Stimulated activated CD4-positive, alpha-beta T cell treated with anti-CD3 and anti-CD28 coated beads, Interleukin-12 subunit alpha, Interleukin-12 subunit beta, amount 100 ng/mL, for 4 hours (primary cell): ENCODE measurements at places on chromosomes 1 and 21.

DNA sequence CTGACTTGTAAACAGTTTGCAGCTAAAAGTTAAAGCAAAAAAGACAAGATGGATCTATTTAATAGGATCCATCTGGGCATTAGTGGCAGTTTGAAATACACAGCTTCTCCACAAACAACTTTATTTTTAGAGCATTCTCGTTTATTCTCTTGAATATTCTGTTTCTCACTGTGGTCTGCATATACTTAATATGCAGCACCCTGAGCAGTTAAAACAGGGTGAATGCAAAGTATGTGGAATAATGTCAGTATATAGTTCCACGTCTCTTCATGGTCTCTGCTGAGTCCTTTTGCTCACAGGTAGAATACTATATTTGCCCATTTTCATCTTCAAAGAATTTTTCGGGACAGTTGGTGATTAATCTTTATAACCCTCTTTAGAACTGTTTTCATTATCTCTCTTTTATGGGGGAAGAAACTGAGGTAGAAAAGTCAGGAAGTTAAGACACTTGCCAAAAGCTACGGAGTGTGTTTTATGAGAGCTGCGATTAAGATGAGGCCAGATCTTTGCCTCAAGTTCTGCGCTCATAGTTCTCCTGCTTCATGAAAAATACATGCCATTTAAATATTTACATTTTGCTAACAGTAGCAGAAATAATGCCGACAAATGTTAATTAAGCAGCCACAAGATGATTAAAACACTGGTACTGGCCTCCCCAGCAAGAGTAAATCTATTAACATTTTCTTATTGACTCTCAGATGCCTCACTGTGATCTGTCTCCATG, 115.6 kb downstream of the PTBP2 start:
- DNase-seq, result no peak

DNA sequence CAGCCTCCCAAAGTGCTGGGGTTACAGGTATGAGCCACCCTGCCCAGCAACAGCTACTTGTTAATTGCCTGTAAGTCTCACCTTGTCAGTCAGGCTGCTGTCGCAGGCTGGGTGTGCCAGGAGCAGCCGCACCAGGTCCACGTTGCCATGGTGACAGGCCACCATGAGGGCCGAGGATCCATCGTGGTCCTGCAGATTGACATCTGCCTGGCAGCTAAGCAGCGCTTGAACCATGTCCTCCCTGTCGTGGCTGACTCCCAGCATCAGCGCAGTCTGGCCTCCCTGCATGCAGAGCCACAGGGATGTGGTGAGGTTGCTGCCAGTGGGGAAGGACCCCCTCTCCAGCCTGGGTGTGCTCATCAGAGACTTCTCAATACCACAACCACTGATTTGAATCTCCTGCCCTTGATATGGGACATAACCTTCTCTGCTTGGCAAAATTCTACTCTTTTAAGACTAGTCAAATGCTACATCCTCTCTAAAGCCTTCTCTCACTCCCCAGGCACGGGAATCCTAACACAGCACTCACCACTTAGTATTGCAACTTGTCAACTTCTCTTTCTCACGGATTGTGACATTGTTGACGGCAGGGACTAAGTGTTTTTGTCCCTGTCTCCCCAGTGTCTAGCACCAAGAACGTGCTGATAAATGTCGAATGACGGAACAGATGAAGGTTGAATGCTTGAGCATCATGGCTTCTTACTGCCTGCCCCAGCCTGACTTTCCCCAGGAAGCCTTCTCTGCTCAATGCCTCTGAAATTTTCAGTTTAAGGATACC, 52.9 kb downstream of the L1TD1 start:
- DNase-seq, result no peak

- no peak for DNase-seq
These were observed 468.1 kb downstream of the ADGRL2 start for GRCh38 chr1:82268826-82269225.

DNA sequence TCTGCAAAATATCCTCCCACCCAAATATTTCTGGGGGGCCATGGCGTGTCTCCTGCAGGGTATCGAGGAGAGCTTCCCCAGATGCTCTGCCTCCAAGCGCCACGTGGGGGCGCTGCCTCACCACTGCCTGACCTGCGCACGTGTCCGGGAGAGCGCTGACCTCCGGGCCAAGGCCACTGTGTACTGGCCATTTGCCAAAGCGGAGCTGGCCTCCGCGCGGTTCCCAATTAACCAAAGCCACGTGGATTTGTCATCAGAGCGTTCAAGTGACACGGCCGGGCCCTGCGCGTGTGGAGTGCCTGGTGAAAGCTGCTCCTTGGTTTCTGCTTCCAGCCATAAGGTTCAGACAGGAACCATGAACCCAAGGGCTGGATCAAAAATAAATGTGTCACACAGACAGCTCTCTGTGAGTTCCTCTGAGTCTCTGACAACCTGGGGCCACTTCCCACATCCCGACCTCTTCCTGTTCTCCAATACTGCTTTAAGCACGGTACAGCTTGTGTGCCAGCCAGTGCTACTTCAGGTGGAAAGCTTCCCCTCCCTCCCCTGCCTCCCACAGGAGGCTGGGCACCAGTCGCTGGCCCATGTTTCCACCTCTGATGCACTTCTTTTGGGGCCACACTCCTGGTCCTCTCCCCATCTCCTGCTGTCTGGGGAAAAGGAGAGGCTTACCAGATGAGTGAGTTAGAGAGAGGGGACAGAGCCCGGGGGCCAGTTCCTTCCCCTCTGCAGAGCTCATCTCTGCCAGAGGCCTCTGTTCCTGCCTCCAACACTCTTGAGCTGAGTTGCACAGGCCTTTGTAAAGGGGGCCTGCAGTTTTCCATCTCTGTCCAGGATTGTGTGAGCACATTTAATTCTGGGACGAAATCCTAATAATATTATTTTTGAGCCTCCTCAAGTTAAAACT, 26.1 kb downstream of the ZP4 start:
- DNase-seq, result no peak

GRCh38 chr1:107936498-107937481, 28.2 kb downstream of the VAV3 start:
- DNase-seq, result no peak

- no peak for DNase-seq
These were observed 97.1 kb upstream of the CACYBP start for GRCh38 chr1:174902531-174903099.

DNA sequence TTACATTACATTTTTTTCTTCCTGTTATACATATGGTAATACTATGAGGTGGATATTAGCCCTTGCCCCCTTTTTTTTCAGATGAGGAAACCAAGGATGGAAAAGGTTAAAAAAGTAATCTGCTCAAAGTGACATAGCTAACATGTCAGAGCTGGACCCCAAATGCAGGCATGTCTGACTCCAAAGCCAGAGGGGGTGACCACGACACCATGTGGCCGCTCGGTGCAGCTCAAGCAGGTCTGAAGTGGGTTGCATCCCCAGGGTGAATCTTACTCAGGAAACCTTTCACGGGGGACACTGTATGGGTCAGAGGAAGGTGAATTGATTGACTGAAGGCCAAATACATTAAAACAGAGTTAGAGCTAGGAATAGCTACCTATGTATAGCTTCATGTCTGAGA, 34.8 kb downstream of the CD34 start:
- no peak for DNase-seq

DNA sequence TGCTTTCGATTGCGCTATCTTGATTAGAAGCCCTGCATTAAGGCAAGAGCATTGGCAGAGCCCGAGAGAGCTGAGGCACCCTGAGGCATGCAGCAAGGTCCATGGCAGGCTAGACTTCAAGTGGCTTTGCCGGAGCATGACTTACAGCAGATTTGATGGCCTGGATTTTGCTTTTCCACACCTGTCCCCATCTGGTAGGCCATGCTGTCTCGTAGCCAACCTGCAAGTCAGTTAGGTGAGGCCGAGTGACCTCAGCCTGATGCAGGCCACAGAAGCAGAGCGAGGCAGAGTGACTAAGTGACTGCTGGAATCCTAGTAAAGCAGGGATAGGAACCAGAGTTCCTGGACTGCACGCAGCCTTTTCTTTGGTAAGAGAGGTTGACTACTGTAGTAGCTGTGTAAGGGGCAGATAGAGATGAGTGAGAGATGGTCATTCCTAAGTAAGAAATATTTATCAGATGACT, 148.9 kb downstream of the PBX1 start:
- DNase-seq, result no peak

DNA sequence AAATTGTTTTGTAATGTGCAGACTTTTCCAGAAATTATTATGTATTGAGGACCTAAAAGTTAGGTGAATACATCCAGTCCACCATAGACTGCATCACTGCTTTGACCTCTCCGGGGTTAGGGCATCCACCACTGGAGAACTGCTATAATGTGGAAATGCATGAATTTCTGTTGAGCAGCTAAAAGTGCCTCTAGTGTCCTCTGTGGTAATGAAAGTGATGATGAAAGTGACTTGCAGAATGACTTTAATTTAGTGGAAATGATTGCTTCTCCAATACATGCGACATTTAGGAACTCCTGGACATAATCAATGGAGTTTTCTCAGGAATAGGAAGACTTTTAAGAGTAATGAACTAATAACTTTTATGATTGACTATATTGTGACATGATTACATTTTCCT, 170.8 kb downstream of the LBR start:
- DNase-seq, result no peak

GRCh38 chr1:44619261-44619900, 54.9 kb downstream of the TMEM53 start:
- no peak for DNase-seq

DNA sequence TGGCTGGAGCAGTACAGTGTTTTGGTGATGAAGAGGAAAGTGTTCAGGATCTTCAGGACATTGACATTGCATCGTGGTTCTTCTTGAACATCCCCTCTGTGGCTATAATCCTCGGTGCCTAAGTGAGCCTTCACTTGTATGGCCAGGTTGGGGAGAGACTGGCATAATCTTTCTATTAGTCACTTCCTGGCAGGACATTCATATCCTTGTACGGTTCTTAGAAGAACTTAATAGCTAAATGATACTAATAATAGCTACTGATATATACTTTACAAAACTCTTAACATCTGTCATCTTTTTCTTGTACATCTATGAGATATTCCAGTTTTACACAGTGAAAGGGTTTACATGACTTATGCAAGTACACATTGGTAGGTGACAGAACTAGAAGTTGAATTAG, 35.8 kb downstream of the CELF3 start:
- no peak for DNase-seq

GRCh38 chr1:25564777-25565574, 21.6 kb downstream of the LDLRAP1 start:
- DNase-seq, result no peak

DNA sequence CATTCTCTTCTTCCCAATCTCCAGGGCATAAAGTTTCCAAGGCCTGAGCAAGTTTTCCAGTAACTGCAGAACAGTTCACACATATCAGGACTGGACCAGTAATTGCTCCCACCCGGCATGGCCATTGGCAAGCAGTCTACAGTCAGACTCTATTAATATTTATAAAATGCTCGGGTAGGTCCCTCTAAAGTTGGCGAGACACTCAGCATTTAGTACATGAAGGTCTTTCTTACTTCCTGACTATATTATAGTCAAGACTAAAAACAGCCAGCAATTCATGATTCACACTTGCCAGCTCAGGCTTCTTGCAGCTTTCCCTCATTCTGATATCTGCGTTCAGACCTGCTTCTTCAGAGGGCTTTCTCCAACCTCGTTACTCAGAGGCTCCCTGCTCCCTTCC, 25.4 kb downstream of the GADD45A start:
- DNase-seq, result no peak

DNA sequence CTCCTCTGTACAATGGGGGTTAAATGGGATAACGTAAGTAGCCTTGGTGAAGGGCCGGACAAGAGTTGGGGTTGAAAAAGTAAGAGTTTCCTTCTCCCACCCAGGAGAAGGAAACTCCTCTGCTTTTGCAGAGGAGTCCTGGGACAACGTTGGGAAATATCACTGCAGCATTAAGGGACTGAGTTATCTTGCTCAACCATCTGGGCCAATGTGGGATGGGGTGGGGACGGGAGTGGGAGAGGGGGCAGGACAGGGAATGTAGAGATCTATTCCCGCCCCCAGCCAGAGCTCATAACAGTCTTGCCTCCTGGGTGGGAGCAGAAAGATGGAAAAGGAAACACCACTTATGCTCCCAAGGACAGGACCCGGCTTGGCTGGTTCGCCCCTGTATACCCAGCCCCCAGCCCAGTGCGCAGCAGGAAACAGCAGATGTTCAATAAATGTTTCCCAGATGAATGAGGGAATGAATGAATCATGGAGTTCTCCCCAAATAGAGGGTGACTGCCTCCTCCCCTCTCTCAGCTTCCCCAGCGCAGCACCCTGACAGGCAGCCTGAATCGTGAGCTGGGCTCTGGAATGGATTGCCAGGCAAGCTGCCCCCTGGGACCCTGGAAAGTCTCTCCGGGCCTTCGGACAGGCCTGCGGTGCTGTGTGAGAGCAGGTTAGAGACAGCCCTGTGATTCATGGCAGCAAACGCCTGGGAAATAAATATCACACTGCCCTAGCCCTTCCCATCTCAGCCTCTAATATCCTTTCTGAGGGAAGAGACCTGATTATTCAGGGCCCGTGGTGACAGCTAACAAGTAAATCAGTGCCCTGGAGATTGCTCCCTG, 24.8 kb downstream of the FBXO2 start:
- no peak for DNase-seq

DNA sequence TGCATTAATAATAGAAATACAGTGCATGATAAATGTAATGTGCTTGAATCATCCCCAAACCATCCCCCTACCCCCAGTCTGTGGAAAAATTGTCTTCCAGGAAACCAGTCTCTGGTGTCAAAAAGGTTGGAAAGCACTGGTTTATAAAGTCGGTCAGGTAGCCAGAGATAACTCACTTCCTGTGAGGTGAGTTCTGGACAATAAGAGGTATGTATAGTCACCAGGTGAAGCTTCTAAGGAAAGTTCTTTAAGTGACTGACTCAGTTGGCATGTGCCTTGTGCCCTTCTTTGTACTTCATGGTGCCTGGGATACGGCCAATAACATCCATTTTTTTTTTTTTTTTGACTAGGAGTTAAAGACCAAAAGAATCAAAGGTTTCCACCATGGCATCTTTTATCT, 103.7 kb downstream of the GPATCH2 start:
- DNase-seq, result no peak

- DNase-seq, result no peak
These were observed 7.0 kb upstream of the GBP6 start for GRCh38 chr1:89356658-89357400.

DNA sequence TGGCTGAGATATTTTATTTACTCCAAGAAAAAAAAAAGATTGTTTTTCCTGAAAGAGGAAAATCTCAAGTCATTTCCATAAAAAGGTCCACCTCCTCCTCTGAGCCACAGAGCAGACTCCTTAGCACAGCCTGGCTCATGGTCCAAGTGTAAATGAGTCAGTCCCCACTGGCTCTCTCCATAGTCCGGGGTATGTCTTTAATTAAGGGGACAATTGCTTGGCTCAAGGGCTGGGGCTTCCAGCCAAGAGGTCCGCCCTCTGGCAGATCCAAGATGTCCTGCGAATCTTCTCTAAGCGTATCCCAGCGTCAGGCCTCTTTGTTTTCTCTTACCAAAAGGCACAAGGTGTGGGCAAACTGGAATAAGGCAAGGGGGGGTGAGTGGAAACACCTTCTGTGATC, 33.3 kb downstream of the FOXD2 start:
- DNase-seq, result no peak

DNA sequence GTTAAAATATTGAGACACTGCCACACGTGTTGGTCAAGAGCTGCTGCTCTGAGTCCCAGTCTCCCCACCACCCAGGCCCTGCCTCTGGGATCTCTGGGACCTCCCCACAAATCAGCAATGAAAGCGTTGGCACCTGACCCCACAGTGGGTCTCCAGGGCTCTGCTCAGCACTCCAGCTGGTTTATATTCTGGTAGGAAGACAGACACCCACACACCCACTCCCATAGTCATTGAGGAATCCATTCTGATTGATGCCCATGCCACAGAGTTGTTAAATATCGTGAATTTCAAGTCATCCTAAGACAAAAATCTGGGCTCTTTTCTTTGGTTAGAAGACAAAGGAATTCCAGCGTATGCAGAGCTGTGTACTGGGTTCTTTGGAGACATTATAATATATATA, 91.6 kb downstream of the KIF26B start:
- DNase-seq, result no peak
